ENCODE measurements at places on chromosomes 11 and 22.

GRCh38 chr11:134244593-134244992 is 8.6 kb downstream of the THYN1 start:
- DNase-seq = no peak

GRCh38 chr11:131666617-131667016 is 296.2 kb downstream of the NTM start:
- DNase-seq = no peak

GRCh38 chr11:119795690-119796089 is 66.7 kb upstream of the NECTIN1 start:
- DNase-seq = no peak

GRCh38 chr11:129115652-129116586 is 76.2 kb downstream of the ARHGAP32 start:
- no peak for DNase-seq

DNA sequence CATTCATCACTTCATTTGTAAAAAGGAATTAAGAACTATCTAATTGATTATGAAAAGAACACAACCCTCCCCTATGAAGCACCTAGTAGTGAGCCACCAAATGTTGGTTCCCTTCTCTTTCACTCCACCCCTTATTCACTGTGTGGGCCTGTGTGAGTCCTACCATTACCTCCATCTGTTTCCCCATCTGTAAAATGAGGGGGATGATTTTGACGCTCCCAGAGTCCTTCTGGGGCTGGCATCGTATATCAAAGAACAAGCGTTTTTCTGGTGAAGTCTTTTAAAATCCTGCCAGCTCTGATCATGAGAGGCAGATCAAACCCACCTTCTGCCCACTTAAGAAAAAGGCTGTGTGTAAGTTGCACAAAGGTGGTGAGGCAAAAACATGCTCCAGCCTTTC is 96.6 kb upstream of the SEZ6L start:
- DNase-seq = no peak

DNA sequence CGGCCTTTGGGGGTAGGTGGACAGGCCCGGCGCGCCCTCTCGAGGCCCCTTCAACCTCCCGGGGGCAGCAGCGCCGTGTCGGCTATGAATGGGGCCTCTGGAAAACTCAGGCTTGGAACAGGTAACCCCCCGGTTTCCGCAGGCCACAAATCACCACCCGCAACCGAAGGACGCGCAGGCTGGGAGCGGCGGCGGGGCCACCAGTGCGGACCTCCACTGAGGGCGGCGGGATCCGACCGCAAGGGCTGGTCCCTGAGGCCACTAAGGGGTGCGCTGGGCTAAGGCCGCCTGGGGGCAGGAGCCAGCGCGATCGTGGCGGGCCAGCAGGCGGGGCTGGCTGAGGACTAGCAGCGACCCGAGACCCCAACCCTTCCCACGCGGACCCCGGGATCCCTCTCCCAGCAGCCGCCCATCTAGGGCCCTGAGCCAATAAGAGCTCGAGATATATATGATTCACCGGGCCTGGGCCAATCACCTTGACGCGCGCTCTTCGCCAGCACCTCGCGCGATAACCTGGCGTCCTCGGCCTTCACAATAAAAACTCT is 609 bp upstream of the ATF4 start:
- DNase-seq = peak; percentile 95

DNA sequence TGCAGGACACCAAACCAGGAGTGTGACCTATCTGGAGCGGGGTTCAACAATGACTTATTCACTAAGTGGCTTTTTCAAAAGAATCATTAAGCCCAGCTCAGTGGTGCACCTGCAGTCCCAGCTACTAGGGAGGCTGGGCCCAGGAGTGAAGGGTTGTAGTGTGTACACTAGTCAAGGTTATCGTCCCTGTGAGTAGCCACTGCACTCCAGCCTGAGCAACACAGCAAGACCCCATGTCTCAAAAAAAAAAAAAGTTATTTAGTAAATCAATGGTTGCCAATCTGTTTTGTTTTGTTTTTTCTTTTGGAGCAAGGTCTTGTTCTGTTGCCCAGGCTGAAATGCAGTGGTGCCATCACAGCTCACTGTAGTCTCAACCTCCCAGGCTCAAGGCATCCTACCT is 7.9 kb downstream of the RHOG start:
- no peak for DNase-seq

- no peak for DNase-seq
Observed at GRCh38 chr11:42265072-42265471, 805.6 kb upstream of the LRRC4C start.

GRCh38 chr11:65862941-65863888 is 3.0 kb downstream of the MUS81 start:
- DNase-seq = no peak

- no peak for DNase-seq
Observed at GRCh38 chr11:36038541-36038940, 94.7 kb downstream of the LDLRAD3 start.

GRCh38 chr22:37973271-37974170 is 10.8 kb downstream of the SOX10 start:
- no peak for DNase-seq

DNA sequence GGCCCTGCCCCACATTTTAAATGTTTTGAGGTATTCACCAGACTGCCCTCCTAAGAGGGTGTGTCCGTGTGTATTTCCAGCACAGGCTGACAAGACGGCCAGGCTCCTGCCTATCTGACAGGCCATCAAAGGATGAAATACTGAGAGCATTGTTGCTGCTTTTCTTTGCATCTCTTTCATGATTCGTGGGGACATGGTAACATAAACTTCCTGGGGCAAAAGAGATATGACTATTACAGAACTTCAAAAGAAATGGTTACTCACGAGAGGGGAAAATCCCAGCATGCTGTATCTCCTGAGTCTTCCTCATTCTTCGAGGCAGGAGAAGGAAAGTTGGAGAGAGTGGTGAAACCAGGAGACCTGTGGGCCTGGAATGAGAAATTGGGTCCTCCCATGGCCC is 10.3 kb upstream of the BIK start:
- no peak for DNase-seq

DNA sequence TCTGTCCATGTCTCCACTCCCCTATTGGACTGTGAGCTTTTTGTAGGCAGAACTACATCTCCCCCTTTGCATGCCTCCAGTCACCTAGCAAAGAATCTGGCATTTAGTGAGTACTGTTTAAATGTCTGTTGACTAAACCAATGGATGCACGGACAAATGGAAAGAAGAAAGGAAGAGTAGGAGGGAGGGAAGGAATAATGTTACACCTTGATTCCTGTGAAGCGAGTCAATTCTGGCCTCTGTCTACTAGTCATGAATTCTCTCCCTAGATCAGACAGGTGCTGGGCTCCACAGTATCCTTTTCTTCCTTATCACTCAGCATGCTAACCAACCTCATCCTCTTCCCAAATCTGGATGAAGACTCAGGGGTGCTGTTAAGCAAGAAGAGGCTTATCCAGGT is 33.6 kb downstream of the GALNT18 start:
- DNase-seq = no peak

DNA sequence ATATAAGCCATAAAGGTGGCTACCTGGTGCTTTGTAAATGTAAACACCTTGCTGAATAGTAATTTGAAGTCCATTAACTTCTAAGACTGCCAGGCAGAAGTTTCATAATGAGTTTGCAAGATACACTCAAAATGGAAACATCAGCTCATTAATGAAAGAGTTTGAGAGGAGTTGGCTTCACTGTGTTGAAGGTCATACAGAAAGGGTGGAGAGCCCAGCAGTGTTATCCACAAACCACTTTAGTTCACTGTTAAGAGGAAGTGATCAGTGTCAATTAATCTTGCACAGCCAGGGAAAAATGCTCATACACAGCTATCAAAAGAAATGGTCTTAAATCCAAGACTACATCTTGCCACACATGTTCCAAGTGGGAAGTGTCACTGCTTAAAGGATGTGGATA is 689.4 kb downstream of the JRKL start:
- no peak for DNase-seq

DNA sequence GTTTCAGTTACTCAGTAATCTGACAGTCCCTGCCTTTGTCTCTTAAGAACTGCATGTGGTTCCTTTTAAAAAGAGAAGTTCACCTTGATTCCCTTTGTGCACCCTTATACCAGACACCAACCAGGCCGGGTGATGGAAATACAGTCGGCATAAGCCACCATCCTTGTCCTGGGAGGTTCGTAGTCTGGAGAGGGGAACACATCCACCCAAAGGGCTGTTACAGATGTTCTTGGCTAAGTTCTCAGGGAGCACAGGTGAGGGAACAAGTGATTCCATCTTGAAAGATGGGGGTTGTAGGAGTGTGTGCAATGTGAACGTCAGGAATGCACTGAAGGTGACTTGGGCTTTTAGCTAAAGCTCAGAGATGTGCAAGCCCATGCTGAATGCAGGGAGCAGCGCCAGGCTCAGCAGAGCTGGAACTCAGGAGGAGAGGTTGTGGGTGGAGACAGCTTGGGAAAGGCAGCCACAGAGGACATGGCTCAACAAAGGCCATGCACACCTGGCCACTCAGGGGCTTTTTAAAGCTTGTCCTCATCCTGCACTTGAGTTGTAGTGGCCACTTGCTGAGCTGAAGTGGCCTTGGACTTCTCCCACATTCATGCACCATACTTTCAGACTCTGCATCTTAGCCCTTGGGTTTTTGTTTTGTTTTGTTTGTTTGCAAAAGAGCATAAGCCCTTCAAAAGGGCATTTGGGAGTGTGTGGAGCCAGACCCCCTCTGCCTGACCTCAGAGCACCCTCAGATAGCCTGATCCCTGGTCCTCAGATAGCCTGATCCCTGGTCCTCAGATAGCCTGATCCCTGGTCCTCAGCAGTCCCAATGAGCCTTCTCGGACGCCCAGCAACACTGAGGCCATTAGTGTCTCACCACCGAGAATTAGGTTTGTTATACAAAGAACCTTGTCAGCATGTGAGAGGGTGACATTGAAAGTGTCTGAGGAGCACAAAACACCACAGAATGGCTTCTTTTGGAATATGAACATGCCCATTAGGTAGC is 12.7 kb upstream of the TMA7B start:
- DNase-seq = no peak

- no peak for DNase-seq
Observed at GRCh38 chr11:94129512-94130297, 1.1 kb downstream of the PANX1 start.

DNA sequence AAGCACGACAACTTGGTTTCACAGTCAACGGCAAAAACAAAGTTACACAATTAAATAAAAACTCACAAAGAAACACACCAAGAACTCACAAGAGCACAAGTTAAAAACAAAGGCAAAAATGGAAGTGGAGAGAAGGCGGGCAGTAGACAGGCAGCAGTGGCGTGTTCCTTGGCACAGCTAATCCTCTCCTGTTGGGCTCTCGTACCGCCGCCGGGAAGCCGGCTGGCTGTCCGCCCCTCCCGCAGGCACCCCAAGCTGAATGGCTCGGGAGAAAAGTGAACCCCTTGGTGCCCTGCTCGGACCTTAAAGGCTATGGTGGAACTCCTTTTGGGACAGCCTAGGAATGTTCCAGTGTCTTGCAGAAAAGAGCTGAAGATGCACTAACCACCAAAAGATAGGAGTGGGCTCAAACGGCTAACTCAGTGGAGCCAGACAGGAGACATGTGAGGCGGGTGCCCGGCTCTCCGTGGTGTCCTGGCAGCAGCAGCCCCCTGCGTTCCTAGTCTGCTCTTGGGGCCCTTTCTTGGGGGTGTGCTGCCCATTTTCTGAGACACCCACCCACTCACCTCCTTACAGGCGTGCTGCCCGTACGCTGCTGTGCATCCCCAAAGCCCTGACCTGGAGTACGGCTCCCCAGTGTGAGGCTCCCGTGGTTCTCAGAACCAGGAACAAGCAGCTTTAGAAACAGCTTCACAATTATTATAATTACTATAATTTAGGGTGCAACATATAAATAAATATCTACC is 86.1 kb upstream of the BID start:
- DNase-seq = no peak

DNA sequence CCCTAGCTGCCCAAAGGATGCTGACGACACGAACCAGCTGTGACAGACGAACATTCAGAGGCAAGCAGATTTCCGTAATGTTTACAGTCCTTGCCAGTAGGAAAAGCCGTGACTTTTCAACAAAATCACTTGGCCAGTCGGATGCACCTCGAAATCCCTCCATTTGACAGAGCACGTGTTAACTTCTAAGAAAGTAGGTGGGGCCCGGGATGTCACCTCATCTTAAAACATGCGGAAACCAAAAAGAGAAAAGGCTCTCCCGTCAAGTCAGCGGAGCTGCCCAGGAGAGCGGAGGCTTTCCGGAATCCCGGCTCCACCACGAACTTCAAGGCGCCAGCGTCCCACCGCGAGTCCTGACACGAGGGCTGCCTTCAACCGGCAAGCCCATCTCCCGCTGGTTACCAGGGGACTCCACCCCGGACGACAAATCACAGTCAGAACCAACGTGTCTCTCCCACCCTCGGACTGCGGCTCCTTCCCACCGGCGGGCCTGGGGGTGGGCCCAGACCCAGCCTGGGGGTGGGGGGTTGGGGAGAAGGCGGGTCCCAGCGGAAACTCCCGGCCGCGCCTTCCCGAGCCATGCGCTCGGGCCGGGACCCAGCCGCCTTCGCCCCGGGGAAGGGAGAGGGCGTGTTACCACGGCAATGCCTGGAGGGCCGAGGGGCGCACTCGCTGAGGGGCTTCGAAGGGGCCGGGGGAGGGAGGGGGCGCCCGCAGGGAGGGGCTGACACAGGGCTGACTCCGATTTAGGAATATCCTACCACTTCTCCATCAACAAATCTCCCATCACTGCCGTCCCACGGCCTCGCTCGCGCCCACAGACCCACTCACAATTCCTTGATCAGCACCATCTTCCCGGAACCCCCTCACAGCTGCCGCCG is 475 bp downstream of the PITPNB start:
- peak; percentile 69 for DNase-seq

DNA sequence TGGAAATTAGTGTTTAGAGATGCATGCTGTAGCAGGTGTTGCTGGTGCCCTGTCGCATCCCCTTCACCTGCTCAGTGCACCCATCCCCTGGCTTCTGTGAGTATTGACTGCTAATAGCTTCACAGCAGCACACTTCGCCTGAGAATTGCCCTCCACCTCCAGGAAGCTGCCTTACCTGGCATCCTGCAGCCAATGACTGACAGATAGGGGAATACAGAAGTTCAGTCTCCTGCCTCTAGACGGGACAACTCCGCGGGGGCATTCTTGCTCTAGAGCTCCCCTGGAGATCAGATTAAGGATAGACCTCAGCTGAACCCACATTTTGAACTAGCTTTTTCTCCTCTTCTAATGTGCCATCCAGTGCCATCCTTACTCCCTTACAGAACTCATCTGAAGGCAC is 9.3 kb upstream of the CD3E start:
- no peak for DNase-seq
